ENCODE measurements at places on chromosomes 12 and 14. TPM values are rescaled to one million over a fixed set of nuclear protein-coding genes. Genes with fewer than 3 reads are reported as not detected.

DNA sequence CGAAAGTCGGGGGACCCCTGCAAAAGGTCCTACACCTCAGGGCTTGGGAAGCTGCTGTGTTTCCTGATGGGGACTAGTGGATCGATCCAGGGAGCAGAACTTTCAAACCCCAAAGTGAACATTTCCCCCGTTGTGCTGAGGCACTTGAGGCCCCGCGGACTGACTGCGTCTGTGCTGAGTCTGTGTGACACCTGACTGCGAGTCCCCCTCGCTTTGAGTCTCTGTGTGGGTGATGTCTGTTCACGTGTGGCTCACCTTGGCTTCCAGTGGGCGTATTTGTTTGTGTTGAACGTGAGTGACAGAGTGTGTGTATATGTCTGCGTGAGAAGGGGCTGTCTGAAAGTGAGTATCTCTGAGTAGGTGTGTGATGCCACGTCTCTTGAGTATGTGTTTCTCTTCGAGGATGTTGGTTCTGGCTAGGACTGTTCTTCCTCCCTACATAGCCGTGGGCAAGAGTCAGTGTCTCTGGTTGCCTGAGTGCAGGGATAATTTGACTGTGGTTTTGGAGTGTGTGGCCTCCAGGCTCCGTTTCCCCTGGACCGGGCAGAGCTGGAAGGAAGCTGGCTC, 1.3 kb downstream of the TEAD4 start:
- H3K27ac ChIP-seq, result no peak overlapping the region
- H3K27me3 ChIP-seq, result peaks cover 75% of the 10 kb centered on the region
- no peak for DNase-seq

GRCh38 chr14:63747846-63748245, 20.0 kb upstream of the SGPP1 start:
- H3K27me3 ChIP-seq, result no peaks in the 10 kb centered on the region
- peaks cover 23% of the 10 kb centered on the region for H3K4me1 ChIP-seq
- H3K36me3 ChIP-seq, result no peaks in the 10 kb centered on the region
- no peak overlapping the region for H3K27ac ChIP-seq
- no peak for DNase-seq

DNA sequence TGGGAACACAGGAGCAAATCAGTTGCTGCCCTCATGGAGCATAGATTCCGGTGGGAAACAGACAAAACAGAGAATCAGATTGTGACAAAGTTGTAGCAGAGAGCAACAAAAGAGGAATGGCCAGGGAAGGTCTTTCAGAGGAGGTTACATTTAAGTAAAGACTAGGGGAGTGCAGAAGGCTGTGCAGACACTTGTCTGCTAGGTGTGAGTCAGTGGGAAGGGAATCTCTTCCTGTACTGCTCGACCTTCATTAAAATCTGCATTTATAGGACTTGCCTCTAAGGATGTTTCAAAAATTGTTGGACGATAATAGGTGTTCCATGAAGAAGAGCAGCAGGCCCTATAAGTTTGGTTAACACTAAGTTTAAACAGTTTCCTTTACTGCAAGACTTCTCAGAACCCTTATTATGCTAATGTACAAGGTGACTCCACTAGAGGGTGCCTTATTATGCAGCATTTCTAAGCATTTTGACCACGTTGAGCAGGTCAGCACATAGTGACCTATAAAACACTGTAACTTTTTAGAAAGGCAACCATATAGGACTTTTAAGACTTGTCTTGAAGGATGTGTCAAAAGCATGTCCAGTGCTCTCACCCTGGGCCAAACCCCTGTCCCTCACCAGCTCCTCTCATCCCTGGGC, 91.8 kb upstream of the RIC8B start:
- no peak overlapping the region for H3K27ac ChIP-seq
- DNase-seq, result no peak
- no peaks in the 10 kb centered on the region for H3K27me3 ChIP-seq
- no peaks in the 10 kb centered on the region for H3K4me1 ChIP-seq
- no peak overlapping the region for H3K4me3 ChIP-seq

DNA sequence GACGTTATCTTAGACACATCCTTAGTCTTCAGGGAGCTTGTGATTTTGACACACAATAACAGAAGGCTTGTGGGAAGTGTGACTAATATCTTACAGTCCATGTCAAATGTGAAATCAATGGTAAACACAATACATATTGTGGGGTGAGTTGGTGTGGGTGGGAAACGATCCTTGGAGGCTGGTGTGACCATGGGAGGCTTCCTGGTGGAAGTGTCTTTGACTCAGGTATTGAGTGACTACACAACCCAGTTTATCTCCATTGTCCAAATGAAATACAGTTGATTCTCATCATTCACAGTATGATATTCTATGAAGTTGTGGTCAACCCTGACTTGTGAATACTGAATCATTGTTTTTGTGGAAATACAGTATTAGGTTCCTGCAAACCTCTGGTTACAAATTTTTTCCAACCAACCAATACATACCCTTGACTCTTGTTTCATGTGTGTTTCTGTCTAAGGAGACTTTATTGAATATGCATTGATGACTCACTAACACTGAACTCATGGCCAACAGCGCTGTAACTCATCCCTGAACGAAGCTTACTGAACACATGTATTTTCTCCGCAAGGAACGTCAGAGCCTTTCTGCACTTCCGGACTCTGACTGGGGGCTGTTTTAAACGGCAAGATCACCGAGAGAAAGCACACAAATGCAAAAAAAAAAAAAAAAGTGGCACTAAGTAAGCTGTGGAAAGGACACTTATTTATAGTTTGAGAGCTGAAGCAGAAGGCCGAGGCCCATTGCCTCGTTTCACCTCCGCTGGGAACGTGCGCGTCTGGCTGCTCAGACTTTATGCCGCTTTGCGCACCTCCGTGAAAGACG, 59.0 kb downstream of the CLMN start:
- no peak for DNase-seq
- no peak overlapping the region for H3K4me3 ChIP-seq
- no peaks in the 10 kb centered on the region for H3K27me3 ChIP-seq
- H3K4me1 ChIP-seq, result peaks cover 10% of the 10 kb centered on the region
- no peaks in the 10 kb centered on the region for H3K36me3 ChIP-seq

DNA sequence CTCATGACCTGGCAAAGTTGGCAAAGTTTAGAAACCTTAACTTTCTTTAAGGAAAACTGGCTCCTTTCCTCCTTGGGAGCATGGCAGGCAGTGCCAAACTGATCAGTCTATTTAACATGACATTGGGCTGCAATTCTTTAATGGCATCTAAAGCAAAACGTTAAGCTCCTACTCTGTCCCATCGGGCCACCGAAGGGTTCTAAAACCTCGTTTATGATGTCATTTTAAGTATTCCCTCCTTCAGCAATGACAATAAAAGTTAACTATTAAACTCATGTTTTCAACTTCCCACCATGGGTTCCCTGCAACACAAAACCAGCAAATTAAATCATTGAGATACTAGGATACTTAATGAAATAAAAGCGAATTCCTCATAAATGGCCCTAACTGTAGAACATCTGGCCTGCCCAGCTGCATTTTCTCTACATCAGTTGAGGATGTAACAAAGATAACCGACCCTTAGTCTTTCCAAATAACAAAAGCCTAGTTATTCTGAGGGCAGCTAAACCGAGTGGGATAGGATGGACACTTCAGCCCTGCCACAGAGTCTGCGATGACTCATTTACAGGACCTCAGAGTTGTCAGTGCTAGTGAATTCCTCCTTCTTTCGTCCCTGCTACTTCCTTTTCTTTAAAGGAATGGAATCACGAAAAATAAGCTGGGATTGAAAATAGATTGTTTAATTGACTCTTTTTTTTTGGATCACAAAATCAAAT, 34.5 kb upstream of the RIC8B start:
- peaks cover 8% of the 10 kb centered on the region for H3K4me1 ChIP-seq
- no peak for DNase-seq
- H3K36me3 ChIP-seq, result no peaks in the 10 kb centered on the region
- no peak overlapping the region for H3K4me3 ChIP-seq
- no peaks in the 10 kb centered on the region for H3K27me3 ChIP-seq

DNA sequence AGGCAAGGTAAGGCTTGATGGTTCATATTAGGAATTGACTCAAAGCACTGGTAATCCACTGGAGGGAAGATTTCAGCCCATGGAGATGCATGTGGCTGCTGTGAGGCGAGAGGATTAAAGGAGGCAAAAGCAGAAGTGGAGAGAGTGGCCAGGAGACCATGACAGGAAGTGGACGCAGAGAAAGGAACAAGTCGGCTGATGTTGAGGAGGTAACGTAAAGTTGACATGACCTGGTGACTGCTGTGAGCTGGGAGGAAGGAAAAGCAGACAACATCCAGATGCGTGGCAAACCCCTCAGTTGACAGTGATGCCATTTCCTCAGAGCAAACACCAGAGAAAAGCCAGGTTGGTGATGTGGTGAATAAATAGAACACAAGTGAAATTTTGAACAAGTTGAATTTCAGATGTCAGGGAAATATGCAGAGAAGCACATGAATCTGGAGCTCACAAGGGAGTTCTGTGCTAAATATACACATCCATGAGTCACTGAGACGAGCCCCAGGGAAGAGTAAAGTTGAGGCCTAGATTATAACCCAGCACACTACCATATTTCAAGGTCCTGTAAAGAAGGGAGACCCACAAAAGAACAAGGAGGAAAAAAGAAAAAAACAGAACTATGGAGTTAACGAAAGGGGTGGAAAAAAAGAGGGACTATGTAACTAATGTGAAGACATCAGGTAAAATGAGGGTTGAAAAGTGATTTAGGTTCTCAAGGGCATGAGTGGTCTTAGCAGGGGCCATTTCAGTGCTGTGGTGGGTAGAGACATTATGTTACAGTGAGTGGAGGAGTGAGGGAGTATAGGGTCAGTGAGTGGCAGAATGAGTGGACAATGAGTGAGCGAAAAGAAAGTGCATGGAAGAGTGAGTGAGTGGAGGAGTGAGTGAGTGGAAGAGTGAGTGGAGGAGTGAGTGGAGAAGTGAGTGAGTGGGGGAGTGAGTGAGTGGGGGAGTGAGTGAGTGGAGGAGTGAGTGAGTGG, 61.6 kb upstream of the GZMB start:
- H3K4me3 ChIP-seq, result no peak overlapping the region
- H3K27me3 ChIP-seq, result no peaks in the 10 kb centered on the region
- H3K36me3 ChIP-seq, result no peaks in the 10 kb centered on the region

DNA sequence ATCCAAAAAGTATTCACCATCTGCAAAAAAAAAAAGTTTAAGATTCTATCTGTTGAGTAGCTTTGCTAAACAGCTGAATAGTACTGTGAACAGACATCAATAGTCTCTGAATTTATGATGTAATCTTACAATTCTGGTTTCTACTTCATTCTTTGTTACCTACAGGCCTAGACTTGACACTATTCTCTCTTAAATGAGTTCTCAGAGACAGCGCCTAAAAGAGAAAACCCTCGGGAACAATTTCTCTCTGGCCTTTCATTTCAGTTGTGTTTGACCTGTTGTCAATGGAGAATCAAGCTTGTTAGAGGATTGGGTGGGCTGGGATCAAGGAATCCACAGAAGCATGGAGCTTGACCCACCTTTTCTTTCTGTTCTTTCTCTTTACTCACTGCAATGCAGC, 5.9 kb upstream of the TWF1 start:
- no peak overlapping the region for H3K4me3 ChIP-seq
- DNase-seq, result no peak
- no peaks in the 10 kb centered on the region for H3K36me3 ChIP-seq
- no peaks in the 10 kb centered on the region for H3K27me3 ChIP-seq
- peaks cover 17% of the 10 kb centered on the region for H3K4me1 ChIP-seq

DNA sequence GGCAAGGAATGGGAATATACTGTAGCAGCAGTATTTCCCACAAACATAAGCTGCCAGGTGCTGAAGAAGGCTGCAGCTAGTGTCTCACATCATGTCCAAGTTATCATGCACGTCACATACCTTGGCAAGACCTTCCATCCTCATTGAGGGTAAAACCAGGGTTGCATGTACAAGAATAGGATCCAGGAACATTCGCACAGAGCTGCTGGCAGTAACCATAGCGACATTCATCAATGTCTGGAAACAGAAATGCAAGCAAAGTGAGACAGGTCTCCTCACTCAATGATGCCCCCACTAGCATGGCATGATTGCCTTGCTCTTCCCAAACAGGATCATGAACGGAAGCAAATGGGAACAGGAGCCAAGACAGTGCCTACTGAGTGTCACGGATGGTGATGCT, 23.8 kb upstream of the TC2N start:
- no peak for DNase-seq
- H3K27ac ChIP-seq, result peak overlapping the region; percentile 92
- peaks cover 59% of the 10 kb centered on the region for H3K4me1 ChIP-seq
- peak overlapping the region; percentile 82 for H3K4me3 ChIP-seq

DNA sequence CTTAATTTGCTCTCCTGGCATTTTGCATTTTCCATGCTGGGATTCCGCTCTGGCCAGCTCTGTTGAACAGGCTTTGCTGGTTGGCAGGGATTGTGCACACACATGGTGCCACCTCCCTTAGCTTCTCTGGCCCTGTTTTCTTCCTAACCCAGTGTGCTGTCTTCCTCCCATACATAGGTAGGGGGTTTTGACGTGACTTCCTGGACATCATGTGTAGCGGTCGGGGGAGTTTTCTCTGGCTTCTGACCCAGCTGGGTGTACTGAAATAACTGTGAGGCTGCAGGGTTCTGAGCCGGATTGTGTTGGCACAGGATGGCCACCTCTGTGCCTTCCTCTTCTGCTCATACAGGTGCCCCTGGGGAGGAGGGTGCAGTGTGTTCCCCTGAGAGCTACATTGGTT, 25.7 kb downstream of the C14orf132 start:
- DNase-seq, result no peak
- H3K4me1 ChIP-seq, result no peaks in the 10 kb centered on the region
- no peaks in the 10 kb centered on the region for H3K36me3 ChIP-seq

GRCh38 chr14:36626151-36626550, 35.5 kb upstream of the PAX9 start:
- no peaks in the 10 kb centered on the region for H3K4me1 ChIP-seq
- no peak overlapping the region for H3K27ac ChIP-seq
- DNase-seq, result no peak
- no peaks in the 10 kb centered on the region for H3K36me3 ChIP-seq
- no peak overlapping the region for H3K4me3 ChIP-seq
- H3K27me3 ChIP-seq, result peaks cover 13% of the 10 kb centered on the region

GRCh38 chr12:98503592-98504367, 11.6 kb upstream of the TMPO start:
- no peaks in the 10 kb centered on the region for H3K27me3 ChIP-seq
- H3K4me3 ChIP-seq, result peak overlapping the region; percentile 98
- peak overlapping the region; percentile 96 for H3K27ac ChIP-seq

DNA sequence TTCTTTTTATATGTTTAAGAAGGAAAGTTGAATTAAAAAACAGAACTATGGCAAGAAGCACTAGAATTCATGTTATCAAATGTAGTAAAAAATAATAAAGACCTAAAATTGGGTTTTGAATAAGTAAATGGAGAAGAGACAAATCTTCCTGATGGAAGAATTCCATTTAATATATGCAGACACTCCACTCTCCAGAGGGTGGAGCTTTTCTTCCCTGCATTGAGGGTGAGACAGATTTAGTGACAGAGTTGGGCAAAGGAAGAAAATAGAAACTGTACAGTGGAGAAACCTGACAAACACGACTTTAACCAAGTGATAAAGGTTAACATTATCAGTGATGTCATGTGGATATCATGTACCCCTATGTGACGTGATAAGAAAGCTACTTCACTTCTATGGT, 217.6 kb downstream of the PRKD1 start:
- no peaks in the 10 kb centered on the region for H3K4me1 ChIP-seq
- H3K27me3 ChIP-seq, result no peaks in the 10 kb centered on the region
- H3K4me3 ChIP-seq, result no peak overlapping the region
- H3K27ac ChIP-seq, result no peak overlapping the region
- no peaks in the 10 kb centered on the region for H3K36me3 ChIP-seq

Gene STON2
- total RNA-seq, result not detected

Gene CLEC1B
- total RNA-seq, result not detected

Gene PPP1CC
- 141 TPM for total RNA-seq

Gene LMO3
- total RNA-seq, result not detected

Gene RIN3
- total RNA-seq, result 146 TPM

Gene HOXC6
- total RNA-seq, result not detected

Gene G2E3
- total RNA-seq, result 30.4 TPM

Gene RNF10
- total RNA-seq, result 247 TPM

Gene TMPRSS12
- not detected for total RNA-seq

Gene GCH1
- 22.3 TPM for total RNA-seq

All from naive thymus-derived CD8-positive, alpha-beta T cell (primary cell).